Skeletal muscle cell (primary cell): ENCODE measurements at places on chromosomes 7 and 10.
A peak's percentile ranks its signal among the peaks of the same experiment; 100 is the strongest.

DNA sequence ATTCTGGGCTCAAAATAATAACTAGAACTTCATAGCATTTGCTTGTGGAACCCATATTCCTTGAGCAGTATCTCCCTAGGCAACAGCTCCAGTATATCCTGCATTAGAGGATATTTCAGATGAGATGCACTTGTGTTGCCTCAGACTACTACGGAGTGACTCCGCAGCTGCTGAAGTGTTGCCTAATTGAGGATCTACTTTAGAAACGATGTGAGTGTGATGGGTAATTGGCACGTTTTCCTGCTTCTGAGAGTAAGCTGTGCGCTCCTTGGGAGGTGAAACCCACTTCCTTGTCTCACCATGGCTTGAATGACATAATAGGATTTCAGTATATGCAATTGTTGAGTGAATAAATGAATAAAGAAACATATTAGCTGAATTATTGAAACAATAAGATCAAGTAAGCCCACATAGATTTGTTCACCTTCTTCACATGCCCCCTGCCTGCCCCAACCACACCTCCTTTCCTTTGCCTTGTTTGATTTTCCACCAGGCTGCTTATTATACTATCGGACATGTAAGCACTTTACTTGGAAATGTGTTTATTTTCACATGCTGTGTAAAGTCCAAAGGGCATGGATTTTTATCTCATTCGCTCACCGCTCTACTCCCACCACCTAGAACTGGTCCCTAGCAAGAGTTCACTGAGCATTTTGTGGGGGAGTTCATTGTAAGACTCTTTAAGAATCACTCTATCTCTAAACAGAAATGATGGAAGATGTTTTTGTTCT is 303.8 kb downstream of the KCNMA1 start:
- DNase-seq: no peak

GRCh38 chr10:29140151-29140550 is 148.7 kb upstream of the LYZL1 start:
- DNase-seq: no peak

- peak; percentile 42 for DNase-seq
Observed at GRCh38 chr10:116888380-116889055, 39.2 kb downstream of the ENO4 start.

- DNase-seq: no peak
Observed at GRCh38 chr10:77678146-77678545, 40.5 kb upstream of the KCNMA1 start.

GRCh38 chr7:47000561-47000960 is 581.4 kb downstream of the TNS3 start:
- DNase-seq: no peak

GRCh38 chr7:44547536-44548231 is 6.6 kb upstream of the NPC1L1 start:
- no peak for DNase-seq

DNA sequence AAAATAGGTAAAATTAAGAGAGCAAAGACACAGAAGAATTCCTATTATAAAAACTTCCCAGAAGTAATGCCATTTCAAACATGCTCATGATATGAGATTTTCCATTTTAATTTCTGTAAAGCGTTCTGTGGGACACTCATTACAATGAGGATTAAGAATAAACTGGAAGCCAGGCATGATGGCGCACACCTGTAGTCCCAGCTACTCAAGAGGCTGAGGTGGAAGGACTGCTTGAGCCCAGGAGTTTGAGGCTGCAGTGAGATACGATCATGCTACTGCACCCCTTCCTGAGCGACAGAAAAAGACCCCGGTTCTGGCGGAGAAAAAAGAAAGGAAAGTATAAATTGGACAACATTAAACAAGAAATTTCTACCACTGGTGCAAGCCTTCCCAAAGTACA is 1.5 kb downstream of the DNA2 start:
- DNase-seq: no peak

- peak; percentile 58 for DNase-seq
Observed at GRCh38 chr10:90193240-90193985, 492.0 kb downstream of the KIF20B start.

DNA sequence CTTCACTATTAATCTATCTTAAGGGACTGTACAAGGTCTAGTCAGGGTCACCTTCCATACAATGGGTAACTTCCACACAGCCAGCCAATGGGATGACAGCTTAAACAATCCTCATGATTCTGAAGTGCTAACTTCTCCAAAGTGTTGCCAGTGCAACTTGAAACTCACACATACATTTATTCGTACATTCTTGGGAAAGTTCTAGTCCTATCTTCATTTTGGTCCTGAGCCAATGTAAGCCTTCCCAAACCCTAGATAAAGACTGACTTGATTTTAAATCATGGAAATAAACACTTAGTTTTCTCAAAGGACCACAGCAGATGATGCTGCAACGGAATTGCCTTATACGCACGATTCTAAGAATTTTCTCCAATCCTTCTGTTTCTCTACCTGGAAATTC is 117.5 kb upstream of the COL1A2 start:
- no peak for DNase-seq

DNA sequence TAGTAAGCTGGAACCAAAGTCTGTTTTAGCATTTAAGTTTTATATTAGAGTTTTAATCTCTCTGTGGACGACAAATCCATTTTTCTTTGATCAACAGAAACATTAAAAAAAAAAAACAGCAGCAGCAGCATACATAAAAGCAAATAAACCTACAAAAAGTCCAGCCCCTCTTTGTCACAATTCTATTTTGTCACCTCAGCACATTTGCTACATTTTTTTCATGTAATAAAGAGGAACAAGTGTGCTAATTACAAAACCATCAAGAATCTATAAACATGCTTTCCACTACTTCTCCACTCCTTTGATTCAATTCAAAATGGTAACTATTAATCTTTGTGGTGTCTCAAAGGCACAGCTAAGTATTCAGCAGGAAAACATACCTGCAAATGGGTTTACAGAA is 259.8 kb upstream of the GNAI1 start:
- DNase-seq: no peak

- DNase-seq: no peak
Observed at GRCh38 chr7:74583630-74584029, 73.9 kb upstream of the GTF2I start.

- DNase-seq: no peak
Observed at GRCh38 chr10:29667191-29667590, 32.4 kb upstream of the SVIL start.
